ENCODE measurements at places on chromosomes 3 and 15.

- H3K4me1 ChIP-seq = no peaks in the 10 kb centered on the region
- H3K27ac ChIP-seq = no peak overlapping the region
- H3K4me3 ChIP-seq = no peak overlapping the region
- H3K36me3 ChIP-seq = peaks cover 4% of the 10 kb centered on the region
These were observed 4.4 kb downstream of the CPLX3 start for GRCh38 chr15:74830868-74831267.

GRCh38 chr3:179348325-179349013, 960 bp downstream of the MFN1 start:
- H3K4me3 ChIP-seq = peak overlapping the region; percentile 88
- peak overlapping the region; percentile 65 for H3K27ac ChIP-seq
- DNase-seq = no peak
- H3K36me3 ChIP-seq = peaks cover 14% of the 10 kb centered on the region
- H3K4me1 ChIP-seq = peaks cover 5% of the 10 kb centered on the region

GRCh38 chr3:107264888-107265287, 112.4 kb upstream of the CCDC54 start:
- no peaks in the 10 kb centered on the region for H3K27me3 ChIP-seq
- no peak overlapping the region for H3K27ac ChIP-seq
- DNase-seq = no peak
- no peak overlapping the region for H3K4me3 ChIP-seq
- no peaks in the 10 kb centered on the region for H3K4me1 ChIP-seq
- H3K36me3 ChIP-seq = no peaks in the 10 kb centered on the region

DNA sequence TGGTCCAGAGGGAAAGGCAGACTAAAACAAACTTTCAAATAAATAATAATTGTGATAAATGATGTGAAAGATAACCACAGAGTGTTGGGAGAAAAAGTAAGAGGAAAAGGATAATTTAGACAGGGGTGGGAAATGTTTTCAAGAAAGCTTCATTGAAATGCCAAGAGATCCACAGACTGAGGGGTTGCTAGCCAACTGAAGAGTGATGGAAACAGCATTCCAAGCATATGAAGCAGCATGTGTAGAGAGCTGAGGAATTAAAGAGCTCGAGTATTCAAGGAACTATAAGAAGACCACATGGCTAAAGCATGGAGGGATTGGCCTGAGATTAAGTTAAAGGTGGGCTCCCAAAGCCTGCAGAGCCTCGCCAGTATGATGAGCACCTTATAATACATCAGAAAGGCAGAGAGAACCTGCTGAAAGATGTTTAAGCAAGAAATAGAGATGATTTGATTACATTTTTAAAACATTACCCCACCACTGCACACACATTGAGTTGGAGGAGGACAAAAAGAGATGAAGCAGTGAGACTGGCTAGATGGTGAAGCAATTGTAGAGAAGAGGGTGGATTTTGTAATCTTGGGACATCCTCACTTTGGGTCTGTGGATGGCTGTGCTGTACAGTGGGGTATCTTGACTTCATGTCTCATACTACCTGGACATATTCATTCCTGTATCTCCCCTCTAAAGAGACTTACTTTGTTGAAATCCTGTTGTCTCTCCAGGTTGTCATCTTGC, 100.8 kb downstream of the STAC start:
- DNase-seq = no peak
- H3K27ac ChIP-seq = no peak overlapping the region
- no peaks in the 10 kb centered on the region for H3K27me3 ChIP-seq
- no peak overlapping the region for H3K4me3 ChIP-seq
- H3K4me1 ChIP-seq = no peaks in the 10 kb centered on the region

DNA sequence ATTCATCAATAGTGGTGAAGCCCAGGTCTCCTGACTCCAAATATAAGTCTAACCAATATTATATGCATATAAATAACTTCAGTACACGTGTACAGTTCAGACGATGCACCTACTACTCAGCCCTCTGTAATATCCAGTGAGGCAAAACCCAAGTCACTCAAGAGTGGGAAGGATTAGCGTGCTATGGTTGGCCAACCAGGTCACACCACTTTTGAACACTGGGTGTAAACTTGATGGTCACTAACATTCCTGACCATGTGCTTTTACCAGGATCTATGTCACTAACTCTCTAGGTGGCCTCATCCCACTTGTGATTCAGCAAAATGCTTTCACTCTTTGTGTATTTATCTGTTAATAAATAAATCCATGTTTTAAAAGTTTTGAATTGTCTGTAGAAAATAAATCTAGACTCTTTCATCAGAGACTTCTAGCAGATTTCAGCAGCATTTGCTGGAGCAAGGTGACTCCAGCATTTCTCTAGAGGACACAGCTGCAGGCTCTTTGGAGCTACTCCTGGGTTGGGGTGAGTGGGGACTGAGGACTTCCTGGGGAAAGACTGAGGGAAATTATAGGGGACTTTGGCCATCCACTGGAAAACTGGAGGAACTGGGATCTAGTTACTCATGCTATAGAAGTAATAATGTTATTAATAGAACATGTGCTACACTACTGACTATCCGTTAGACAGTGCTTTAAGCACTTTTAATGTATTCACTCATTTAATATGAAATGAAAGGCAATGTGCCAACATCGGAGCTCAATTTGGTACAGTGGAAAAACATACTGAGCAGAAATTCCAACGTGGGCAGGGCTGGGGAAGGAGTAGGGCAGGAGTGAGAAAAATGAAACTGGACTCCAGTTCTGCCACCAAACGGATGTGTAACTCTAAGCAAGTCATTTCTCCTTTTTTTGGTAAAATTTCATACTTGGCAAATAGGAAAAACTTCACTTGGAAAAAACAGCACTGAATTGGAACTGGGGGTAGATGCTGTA, 97.9 kb downstream of the RORA start:
- no peak overlapping the region for H3K4me3 ChIP-seq
- H3K4me1 ChIP-seq = no peaks in the 10 kb centered on the region
- DNase-seq = no peak
- no peaks in the 10 kb centered on the region for H3K36me3 ChIP-seq
- H3K27me3 ChIP-seq = no peaks in the 10 kb centered on the region

DNA sequence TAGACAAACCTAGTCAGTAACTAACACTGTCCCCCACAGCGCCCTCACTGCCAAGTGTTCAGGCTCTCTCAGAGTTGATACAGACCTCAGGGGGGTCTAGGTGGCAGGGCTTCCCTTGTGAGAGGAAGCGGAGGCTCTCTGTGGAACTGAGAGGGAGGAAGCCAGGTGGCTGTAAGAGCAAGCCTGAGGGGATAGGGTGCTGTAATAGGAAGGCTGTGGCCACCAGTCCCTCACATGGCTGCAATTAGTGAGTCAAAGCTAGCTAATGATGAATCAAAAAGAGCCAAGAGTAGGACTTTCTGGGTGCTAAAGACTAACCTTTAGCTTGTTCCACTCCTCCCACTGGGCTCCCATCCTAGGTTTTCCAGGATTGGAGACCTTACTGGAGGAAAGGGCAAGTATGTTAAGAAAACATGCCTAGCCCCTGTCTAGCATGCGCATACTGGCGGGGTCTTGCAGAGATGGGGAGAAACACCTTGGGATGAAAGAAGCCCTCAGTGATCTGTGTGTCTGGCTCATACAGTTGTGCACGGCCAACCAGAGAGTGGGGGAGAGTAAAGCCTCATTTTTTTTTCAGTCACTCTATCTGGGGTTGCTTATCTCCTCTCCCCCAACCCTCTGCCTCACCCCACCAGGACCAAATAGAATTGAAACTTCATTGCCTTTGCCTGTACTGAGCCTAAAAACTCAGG, 13.3 kb upstream of the SOX2 start:
- no peaks in the 10 kb centered on the region for H3K36me3 ChIP-seq
- H3K27me3 ChIP-seq = peaks cover 21% of the 10 kb centered on the region
- H3K4me1 ChIP-seq = peaks cover 9% of the 10 kb centered on the region
- H3K27ac ChIP-seq = no peak overlapping the region
- DNase-seq = no peak
- no peak overlapping the region for H3K4me3 ChIP-seq

- H3K27ac ChIP-seq = no peak overlapping the region
- H3K27me3 ChIP-seq = peaks cover 3% of the 10 kb centered on the region
- H3K36me3 ChIP-seq = no peaks in the 10 kb centered on the region
- no peak overlapping the region for H3K4me3 ChIP-seq
These were observed 118.7 kb downstream of the CACNA1D start for GRCh38 chr3:53613125-53613524.

DNA sequence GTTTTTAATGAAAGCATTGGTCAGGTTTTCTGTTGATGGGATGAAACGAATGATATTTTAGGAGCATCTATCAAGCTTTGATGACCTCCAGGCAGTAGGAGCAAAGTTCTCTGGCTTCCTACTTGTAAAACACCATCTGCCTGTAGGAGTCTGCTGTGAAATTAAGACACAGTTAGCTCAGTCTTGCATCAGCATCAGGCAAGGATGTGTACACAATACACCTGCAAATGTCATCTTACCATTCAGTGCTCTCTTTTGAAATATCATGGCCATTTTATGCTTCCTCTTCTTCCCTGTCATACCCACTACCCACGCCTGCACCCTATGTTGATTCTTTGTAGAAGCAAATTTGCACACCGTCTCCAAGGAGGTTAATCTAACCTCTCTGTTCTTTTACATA, 38.2 kb downstream of the B3GALNT1 start:
- H3K4me3 ChIP-seq = no peak overlapping the region
- H3K27ac ChIP-seq = no peak overlapping the region
- no peaks in the 10 kb centered on the region for H3K4me1 ChIP-seq
- H3K27me3 ChIP-seq = no peaks in the 10 kb centered on the region
- no peaks in the 10 kb centered on the region for H3K36me3 ChIP-seq
- DNase-seq = no peak

GRCh38 chr15:47588958-47589357, 128.3 kb upstream of the SEMA6D start:
- H3K4me3 ChIP-seq = no peak overlapping the region
- no peaks in the 10 kb centered on the region for H3K27me3 ChIP-seq
- H3K36me3 ChIP-seq = no peaks in the 10 kb centered on the region
- H3K4me1 ChIP-seq = no peaks in the 10 kb centered on the region

DNA sequence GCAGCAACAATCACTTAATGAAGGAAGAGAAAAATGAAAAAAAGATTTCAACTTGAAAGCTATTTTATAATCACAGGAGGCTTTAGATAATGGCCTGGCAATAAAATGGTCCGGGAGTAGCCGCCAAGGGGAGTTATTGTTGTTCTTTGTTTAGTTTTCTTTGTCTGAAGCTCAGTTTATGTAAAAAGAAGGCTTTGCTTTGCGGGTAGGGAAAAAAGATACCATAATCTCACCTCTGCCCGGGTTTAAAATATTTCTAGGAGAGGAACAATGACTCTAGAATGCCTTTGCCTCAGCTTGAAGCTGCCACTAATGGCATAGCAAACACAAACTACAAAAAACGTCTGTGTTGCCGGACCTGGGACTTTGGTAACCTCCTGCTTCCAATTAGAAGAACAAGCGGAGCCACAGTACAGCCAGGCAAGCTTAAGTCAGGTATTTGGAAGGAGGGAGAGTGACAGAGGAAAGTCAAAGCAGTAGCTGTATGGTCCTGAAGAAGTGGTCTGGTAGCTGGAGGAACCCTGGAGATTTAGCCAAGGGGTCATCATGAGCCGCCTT, 764.5 kb downstream of the TUSC7 start:
- H3K4me3 ChIP-seq = no peak overlapping the region
- no peaks in the 10 kb centered on the region for H3K27me3 ChIP-seq
- DNase-seq = no peak
- no peaks in the 10 kb centered on the region for H3K4me1 ChIP-seq
- H3K27ac ChIP-seq = no peak overlapping the region

All from effector memory CD4-positive, alpha-beta T cell (primary cell).